ENCODE measurements at places on chromosomes 5 and 9.

GRCh38 chr5:126122942-126123341 is 300.3 kb upstream of the GRAMD2B start:
- no peak for DNase-seq

DNA sequence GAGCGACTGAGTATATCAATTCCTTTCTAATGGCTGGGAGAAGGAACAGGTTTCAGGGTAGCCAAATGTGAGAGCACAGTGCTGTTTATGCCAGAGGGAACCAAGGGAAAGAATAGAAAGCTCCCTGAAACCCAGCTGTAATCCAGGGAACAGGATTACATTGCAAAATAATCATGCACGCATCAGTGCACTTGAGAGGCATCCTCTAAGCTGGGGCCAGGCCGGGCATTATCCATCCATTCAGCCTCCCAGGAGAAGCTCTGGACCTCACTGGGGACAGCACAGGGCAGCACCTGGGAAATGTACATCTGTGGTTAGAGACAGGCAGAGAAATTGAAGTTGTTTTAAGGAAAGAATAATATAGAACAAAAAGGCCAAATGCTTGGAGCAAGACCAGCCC is 72.7 kb downstream of the MTRR start:
- DNase-seq: no peak

DNA sequence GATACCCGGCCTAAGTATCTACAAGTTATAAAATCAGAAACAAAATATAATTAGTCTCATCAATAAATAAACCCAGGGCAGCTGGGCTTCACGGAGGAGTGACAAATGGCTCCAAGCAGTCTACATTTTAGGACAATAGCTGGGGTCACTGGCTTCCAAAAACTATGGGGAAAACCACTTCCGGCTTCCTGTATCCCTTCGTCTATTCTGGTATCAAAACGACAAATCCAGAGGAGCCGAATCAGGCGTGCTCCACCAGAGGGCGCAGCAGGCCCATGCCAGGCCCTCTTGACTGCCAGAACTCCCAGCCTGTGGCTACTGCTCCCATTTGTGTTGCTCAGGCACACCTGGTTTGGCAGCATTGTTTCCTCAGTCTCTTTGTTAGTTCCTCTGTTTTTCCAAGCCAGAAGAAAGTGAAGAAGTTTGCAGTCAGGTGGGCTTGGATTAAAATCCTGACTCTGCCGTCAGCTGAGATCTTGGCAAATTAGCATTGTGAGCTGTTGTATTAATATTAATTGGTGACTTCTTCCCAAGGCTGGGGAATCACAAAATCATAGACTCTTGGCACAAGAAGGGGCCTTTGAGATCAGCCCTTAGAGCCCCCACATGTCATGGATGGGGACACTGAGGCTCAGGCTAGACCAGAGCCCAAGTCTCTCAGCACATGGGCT is 11.6 kb upstream of the RAB14 start:
- peak; percentile 88 for DNase-seq

DNA sequence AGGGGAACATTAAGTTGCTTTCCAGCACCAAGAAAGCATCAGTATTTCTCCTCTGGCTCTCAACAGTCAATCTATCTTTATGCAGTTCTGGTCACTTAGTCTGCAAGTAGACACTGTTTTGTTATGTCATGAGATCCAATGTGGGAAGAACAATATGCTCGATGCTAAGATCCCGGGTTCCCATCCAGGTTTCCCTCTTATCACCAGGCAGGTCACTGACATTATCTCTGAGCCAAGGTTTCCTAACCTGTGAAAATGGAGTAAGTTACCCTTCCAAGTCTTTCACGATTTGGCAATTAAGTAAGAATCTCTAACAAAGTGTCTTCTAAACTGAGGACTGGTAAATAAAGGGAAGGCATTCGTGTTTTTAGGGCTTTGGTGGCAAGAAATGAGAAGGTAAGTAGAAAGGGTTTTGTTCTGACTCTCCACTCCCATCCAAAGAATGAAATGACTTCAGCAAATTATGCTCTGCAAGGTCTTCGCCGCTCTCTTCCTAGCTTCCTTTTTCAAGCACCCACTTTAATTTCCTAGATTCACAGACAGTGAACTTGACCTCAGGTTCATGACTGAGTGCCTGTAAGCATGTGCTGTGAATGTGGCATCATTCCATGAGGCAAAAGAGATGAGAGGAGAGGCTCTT is 86.4 kb downstream of the DCP2 start:
- no peak for DNase-seq

DNA sequence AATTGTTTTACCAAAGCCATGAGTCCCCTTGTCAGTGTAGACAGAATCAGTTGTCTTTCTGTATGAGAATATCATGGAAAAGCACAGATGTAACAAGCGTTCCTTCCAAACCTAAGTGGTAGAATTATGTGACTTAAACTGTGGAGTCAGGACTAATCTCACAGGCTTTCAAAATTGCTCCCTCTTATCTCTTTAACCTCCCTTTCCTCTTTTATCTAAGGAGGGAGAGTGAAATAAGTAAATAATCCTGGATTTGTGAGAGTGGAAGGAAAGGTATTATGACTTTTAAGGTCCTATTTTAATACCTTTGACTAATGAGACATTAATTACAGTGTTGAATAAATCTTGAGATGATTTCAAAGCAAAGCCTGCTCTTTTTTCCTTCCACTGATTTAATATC is 52.4 kb upstream of the LIFR start:
- DNase-seq: no peak

DNA sequence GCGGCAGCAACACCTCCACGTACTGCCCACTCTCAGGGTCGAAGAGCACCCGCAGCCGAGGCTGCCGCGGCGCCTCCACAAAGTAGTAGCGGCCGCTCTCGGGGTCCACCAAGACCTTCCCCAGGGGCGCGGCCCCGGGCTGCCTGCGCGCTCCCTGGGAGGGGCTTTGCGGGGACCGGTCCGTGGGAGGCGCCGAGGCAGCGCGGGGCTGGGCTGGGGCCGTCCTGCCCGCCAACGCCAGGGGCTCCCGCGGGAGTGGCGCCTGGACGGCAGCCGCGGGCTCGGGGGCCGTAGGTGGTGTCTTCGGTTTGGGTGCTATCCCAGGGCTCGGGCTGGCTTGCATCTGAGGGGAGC is 2.6 kb upstream of the MZB1 start:
- no peak for DNase-seq

GRCh38 chr5:119470105-119470763 is 17.9 kb downstream of the HSD17B4 start:
- no peak for DNase-seq

GRCh38 chr9:10265153-10265631 is 347.6 kb downstream of the PTPRD start:
- peak; percentile 93 for DNase-seq

DNA sequence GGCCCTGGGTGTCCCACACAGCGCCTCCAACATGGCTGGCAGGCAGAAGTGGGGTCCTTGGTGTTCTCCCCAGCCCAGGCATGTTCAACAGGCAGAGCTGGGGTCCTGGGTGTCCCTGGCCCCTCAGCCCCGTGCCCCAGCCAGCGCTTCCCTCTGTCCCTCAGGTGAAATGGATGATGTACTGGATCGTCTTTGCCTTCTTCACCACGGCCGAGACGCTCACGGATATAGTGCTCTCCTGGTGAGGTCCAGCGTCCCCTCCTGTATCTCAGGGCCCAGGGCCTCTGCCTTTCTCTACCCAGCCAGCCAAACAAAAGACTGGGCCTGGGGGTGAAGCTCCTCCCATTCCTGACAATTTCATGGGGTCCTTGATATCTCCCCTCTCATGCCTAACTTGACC is 2.4 kb downstream of the REEP2 start:
- DNase-seq: no peak

GRCh38 chr5:160260881-160261815 is 31.8 kb downstream of the FABP6 start:
- peak; percentile 24 for DNase-seq

DNA sequence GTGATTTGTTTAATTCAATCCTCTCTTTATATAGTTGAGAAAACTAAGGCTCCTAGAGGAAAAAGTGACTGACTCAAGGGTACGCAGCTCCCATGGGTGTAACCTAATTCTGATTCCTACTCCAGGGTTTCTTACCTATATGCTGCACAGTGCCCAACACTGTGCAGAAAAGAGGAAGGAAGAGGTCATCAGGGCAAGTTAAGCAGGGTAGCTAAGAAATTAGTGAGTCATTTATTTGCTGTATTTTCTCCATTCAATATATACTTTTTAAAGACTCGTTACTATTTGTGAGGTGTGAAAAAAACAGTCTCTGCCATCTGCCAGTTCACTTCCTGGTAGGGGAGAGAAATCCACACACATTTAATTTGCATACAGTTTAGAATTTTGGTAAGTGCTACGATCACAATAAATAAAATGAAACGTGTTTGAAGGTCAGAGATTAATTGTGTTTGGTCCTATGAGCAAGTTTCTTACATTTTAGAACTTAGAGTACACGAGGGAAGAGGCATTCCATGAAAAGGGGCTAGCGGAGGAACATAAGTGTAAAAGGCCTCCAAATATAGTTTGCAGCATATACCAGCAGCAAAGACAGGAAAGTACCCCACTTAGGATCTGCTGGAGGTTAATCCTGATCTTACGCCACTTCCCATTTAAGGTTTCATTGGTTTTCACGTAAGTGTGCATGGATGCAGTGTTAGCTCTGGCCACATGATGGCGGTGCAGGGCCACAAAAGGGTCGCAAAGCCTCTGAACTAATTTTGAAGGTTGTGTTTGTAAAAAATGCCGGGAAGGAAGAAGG is 59.9 kb upstream of the TLR4 start:
- peak; percentile 59 for DNase-seq

DNA sequence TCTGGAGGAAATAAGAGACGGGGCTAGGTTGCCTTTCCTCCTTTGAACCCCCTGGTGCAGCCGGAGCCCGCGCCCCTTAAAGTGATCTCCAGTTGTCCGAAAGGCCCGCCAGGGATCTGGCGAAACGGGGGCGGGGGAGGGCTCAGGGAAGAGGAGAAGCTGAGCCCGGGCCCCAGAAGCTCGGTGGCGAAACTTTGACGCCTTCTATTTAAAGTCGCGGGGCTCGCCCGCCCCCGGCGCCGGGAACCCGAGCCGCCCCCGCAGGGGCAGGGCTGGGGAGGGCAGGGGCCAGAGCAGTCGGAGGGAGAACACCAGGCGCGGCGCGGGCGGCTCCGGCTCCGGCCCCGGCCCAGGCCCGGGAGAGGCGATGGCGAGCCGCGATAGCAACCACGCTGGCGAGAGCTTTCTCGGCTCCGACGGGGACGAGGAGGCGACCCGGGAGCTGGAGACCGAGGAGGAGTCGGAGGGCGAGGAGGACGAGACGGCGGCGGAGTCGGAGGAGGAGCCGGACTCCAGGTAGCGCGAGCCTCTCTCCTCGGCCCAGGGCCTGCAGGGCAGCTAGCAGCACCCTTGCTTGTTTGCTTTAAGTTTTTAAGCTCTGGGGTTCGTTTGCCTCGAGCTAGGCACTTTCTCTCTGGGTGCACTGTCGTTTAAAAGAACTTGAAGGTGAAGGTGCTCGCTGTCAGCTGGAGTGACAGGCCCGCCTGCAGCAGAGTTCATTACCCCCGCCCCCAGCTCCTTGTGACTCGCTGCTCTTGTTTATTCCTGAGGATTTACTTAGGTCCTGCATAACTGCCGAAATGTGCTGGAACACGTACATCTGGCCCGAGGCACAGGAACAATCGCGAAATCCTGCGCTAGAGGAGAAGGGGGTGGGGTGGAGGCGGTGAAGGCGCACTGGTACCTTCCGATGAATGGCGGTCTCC is at the start of gene CMYA5:
TSS of gene CMYA5 (plus strand) at position 296 of the 926 bp plus-strand sequence. CDS start at position 368, 72 bp downstream.
- peak; percentile 53 for DNase-seq

GRCh38 chr9:112680731-112681402 is 37.0 kb downstream of the INIP start:
- no peak for DNase-seq

DNA sequence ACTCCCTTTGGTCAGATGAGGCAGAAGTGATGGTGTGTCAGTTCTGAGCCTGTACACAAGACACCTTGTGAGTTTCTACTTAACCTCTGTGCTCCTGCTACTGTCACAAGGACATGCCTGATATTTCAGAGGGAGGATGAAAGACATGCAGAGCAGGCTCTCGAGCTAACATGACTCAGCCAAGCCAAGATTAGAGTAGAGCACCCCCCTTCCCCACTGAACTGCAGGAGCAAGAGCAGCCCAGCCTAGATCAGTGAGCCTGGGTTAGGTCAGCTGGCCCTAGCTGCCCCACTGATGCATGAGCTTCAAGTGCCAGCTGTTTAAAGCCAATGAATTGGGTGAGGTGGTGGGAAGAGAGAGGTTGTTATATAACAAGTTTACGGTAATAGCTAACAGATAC is 36.7 kb downstream of the BRINP1 start:
- no peak for DNase-seq

DNA sequence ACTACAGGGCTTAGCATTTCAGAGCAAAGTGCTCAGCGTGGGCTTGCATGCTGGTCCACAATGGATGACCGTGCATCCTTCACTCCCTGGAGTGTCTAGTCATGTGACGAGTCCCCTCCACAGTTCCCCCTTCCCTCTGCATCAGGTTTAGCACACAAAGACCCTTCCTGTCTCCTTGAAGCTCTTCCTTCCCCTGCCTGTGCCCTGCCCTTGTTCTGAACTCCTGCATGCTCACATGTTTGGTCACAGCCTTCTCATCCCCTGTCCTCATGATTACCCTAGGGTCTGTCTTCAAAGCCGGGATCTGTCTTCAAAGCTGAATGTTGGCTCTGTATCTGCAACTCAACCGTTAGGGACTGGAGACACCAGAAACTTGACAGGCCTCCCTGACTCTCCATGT is 388.9 kb downstream of the SEMA5A start:
- DNase-seq: no peak

- no peak for DNase-seq
These were observed 370.4 kb downstream of the IRX2 start for GRCh38 chr5:2381070-2381469.

DNA sequence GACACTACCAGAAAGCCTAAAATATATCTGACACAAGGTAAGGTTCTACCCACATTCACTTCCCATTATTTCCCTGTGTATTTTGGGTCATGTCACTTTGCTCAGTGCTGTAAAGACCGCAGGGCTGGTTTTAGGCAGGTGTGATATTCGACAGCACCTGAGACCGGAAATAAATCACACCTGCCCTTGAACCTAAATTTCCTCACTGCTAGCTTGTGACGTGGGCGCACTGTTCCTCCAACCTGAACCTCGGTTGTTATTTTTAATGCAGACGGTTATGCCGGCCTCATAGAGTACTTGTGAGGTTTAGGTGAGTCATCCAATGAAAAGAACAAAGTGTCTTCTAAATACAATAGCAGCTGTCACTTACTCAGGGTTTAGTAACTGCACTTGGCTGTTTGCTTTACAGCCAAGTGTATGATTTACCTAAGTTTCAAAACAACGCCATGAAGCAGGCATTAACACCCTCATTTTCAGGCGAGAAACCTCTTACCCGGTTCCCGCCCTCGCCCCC is 20.7 kb upstream of the ZNF782 start:
- DNase-seq: peak; percentile 91

GRCh38 chr9:38284588-38285051 is 107.9 kb upstream of the ALDH1B1 start:
- no peak for DNase-seq

DNA sequence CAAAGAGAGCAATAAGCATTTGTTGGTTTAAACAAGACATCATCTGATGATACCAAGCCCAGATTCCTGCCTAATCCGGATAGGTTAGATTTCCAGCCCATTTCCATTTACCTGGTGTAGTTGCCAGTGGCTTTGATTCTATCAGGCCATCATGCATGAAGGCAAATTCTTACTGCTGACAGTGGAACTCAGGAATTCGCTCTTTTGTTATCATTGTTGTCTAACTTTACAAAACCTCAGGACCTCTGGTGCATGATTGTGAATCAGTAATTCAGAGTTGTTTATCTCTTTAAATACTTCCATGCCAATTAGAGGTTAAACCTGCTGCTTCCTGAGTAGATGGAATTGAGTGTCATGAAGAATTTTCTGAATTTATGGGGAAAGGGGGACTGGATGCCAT is 76.5 kb downstream of the C9orf152 start:
- DNase-seq: no peak
